ENCODE measurements at places on chromosomes 6 and 20.

DNA sequence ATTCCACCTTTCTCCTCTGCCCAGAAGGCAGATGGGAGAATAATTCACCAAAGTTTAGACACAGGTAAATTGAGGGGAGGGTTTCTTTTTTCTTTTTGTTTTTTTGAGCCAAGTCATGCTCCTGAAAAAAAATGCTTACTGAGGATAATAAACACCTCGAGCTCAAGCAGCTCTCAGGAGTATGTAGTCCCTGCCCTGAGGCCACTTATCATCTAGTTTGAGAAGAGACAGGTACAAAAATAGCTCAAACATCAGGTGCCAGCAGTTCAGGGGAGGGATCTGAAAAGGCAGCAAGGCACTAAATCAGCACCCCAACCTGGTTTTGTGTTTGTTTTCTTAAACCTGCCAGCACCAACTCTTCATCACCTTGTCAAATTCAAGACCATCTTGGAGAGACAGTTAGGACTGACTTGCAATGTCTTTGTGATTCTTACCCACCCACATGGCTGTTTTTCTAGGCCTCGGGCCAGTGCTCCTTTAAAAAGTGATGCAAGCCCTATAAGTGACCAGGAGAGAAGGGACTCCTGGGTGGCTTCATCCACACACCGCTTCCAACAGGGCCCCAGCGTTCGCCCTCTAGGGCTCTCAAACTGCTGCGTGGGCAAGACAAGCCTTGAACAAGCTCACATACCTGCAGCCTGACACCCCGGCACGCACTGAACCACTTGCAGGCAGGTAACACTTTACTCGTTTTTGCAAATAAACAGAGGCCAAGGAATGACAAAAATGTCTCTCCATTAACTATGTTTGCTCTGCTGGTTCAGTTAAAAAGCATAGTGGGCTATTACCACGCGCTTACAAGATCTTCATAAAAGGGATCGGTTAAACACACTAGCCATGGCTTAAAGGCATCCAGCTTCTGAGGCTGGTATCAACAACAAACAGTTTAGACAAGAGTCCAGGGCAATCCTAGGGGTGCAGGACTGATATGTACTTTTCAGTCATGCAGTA, 13.9 kb downstream of the JAG1 start:
- DNase-seq, result no peak

DNA sequence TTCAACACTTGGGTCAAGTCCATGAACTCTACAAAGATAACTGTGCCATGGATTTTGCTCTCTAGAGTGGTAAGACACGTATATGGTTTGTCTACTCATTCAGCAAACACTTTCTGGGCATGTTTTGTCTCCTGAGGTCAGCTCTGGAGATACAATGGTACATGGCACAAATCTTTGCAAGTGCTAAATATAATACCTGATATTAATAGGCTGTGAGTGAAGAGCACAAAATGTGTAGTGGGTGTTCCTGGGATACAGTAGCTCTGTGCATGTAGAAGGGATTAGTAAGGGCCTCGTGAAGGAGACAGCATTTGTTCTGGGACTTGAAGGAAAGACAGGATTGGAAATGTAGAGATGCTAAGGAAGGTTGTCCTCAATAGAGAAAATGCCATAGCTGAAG, 360.9 kb downstream of the BCKDHB start:
- DNase-seq, result no peak

DNA sequence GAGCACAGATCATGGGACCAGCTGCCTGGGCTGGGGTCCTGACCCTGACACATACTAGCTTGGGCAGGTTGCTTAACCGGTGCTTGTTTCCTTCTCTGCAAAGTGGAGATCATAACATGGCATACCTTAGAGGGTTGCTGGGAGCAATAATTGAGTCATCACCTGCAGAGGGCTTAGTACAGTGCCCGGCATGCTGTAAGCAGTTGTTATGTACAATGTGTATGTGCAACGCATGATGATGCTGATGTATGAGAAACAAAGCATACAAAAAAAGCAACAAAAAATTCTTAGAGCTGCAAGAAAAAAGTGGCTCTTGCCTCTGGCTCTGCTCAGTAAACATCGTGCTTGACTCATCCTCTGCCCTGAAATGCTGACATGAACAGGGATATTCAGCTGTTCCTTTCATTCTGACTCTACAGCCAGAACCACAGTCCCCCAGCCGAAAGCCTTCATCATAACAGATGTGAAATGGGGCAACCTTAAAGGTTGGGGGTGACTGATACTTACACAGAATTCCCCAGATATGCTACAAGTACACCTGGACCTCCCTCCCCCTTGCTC, 91.7 kb downstream of the CLIC5 start:
- peak; percentile 57 for DNase-seq

DNA sequence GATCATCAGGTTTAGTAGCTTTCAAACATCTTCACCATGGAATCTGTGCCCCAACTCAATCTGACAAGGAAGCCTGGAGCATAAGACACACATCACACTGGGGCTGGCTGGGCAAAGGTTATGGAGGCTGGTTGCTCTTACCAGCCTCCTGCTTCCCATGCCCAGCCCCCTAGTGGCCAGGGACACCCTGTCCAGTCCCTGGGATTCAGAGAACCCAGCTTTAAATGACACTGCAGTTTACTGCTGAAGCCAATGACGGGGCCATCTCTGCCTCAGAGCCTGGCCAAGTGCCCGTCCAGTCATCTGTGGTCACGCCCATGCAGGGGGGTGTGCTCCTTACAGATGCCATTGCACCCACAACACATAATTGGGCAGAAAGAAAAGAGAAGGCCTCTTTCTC, 272.9 kb downstream of the SMOC2 start:
- DNase-seq, result no peak

DNA sequence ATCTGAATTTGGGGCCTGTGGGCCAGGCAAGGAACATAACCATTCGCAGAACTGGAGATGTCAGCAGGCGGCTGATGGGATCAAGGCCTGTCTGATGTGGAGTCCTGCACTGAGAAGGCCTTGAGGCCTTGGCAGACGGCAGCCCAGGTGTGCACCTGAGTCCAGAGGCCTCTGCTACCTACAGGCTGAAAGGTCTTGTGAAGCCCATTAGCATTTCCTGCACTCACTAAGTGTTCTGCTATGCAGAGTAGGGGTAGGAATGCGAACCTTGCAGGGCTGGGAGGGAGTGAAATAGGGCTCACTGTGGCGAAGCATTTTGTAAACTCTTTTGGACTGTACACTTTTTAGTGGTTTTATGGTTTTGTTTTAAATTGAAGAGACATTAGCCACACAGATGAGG, 48.3 kb upstream of the RNF24 start:
- no peak for DNase-seq

DNA sequence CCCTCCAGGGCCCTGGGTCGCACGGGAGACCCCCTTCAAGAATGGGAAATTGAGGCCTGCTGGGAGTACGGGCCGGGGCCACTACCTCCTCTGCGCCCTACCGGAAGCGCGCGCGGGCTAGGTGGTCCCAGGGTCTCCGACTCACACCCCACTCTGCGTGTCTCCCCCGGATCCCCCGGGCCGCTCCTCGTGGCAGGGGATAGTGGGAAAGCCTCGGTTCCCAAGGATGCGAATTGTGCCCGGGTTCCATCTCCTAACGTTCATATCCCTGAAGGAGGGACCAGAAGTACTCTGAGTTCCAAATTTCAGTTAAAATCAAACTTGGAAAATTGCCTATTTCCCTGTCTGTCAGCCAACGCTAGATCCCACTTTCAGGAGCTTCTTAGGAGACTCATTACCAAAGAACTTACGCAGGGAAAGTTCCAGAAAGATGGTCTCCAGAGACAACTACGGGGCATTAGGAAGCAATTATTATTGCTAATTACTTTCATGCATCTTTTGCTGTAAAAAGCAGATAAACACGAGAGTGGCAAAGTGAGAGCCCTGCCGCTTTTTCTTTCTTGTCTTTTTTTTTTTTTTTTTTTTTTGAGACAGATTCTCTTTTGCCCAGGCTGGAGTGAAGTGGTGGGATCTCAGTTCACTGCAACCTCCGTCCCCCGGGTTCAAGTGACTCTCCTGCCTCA, 858 bp downstream of the FAM83D start:
- DNase-seq, result peak; percentile 38

GRCh38 chr6:9647071-9647445, 767.8 kb downstream of the TFAP2A start:
- DNase-seq, result peak; percentile 50

DNA sequence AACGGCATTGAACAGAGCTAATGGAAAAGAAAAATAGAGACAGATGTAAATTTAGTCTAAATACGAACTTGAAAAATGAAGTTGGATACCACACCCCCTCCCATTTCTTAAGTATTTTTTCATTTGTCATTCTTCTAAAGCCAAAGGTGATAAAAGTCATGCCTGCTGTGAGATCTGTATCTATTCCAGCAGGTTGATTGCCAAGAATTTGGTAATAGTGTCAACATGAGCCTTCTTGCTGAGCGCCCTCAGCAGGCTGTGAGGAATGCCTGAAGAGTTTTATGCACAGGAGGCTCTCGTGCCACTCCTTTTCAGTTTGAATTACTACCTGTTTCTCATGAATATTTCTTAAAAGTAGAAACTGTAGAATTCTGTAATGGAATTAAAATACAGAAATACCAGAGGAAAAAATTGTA, 165.4 kb downstream of the QKI start:
- DNase-seq, result no peak

- DNase-seq, result no peak
These were observed 114.8 kb downstream of the PHF3 start for GRCh38 chr6:63750400-63750799.

GRCh38 chr20:17513939-17514338, 17.2 kb downstream of the BFSP1 start:
- no peak for DNase-seq

GRCh38 chr20:5482791-5483190, 166.0 kb upstream of the PROKR2 start:
- no peak for DNase-seq

DNA sequence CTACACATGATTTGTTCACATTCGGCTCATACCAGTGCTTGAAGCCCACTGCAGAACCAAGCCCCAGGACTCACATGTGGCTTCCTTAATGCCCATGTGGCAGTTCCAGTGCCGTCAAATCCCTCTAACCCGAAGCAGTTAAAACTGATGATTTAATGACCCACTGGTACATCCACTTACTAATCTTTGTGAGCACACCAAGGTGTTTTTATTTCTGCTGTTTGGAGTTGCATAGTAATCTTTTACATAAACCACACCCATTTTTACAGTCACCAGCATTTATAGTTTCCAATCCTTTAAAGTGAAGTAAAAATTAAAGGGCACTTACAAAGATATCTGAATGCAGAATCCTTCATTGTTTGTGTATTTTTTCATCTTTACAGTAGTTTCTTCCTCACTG, 232.0 kb downstream of the ANKRD60 start:
- DNase-seq, result no peak

DNA sequence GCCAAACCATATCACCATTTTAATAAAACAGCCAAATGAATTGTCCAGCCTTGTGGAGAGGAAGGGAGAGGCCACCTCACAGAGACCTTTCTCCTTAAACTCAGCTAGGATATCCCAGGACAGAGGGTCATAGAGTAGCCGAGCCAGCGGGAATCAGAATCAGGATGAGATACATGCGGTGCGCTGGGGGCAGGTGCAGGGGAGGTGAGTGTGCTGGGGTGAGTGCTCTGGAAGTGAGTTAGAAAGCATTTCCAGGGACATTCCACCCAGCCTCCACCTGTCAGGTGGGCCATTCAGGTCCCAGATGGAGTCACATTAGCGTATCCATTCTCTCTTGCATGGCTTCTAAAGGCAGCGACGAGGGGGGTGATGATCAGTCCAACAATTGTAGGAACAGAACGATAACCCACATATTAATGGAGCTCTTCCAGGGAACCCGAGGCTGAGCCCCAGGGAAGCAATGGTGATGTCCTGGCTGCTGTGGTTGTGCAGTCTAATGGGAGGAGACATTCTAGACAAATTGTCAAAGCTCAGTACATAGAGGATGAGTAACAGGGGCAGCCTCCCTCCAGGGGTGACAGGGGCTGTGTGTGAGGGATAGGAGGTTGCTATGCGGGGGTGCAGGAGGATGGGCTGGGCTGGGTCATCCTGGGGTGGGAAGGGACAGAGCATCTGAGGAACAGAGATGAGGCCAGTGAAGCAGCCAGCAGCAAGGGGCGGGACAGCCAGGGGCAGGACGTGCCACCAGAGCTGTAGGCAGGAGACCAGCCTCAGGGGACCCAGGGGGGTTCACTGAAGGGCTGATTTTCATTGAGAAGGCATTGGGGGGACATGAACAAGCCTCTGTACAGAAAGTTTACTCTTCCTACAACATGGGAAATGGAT, 88.7 kb upstream of the FRMD1 start:
- no peak for DNase-seq

DNA sequence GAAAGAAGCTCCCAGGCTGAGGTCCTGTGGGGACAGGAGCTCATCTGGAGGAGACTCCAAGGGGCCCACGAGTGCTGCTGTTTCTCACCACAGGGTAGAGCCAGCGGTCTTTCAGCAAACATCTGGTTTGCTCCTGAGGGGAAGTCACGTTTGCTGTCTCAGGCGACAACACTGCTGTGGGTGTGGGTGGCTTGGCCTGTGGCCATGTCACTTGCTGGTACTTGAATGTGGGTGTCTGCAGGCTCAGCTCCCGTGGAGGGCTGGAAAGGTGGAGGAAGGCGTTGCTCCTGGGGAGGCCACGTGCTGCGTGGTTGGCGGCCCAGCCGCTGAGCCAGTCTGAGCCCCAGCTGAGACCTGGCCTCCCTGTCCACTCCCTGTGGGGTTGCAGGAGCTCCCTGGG, 52.8 kb upstream of the MPC1 start:
- DNase-seq, result no peak

DNA sequence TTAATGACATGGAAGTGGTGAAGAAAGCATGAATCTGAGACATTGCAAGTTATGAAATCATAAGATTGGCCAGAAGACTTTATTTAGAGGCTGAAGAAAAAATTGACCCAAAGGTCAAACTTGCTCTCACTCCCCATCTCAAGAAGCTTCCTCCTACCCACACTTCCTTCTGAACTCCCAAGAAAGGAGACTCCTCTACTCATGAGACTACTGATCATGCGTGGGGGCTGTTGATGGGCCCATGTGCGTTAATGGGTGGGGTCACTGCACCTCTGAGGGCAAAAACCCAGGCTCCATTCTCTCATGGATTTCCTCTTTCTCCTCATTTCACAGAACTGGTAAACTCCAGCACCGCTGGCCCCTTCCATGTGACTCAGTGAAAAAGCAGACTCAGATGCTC, 470.6 kb upstream of the ARID1B start:
- no peak for DNase-seq

DNA sequence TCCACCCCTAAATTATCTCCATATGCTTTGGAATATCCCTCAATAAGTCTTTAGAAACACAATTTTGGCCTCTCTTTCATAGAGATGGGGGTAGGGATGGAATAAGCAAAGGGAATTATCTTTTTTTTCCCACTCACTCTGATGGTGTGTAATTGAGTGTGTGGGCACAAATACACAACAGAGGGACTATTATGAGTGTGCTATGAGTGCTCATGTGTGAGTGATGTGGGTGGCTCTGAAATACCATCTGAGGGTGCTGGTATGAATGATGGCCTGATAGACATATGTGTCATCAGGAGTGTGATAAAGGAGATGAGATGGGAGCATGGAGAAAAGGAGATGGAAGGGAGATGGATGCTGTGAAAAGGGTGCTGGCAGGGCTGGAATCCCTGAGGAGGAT, 35.6 kb downstream of the GSS start:
- DNase-seq, result no peak

GRCh38 chr6:170089963-170090362, 200.9 kb downstream of the DLL1 start:
- no peak for DNase-seq

- DNase-seq, result no peak
These were observed 7.0 kb downstream of the PNPLA1 start for GRCh38 chr6:36276581-36277536.

- no peak for DNase-seq
These were observed 280.2 kb downstream of the COL12A1 start for GRCh38 chr6:74925683-74926082.

- peak; percentile 70 for DNase-seq
These were observed 92.2 kb downstream of the CEP57L1 start for GRCh38 chr6:109187399-109188114.

All from adipocyte (in vitro differentiated cells).